ENCODE measurements at places on chromosomes 6 and 20.
A peak's percentile ranks its signal among the peaks of the same experiment; 100 is the strongest.

GRCh38 chr20:16922834-16923233, 174.7 kb downstream of the OTOR start:
- DNase-seq: no peak

GRCh38 chr20:362271-363254, 15.7 kb downstream of the NRSN2 start:
- peak; percentile 98 for DNase-seq

GRCh38 chr6:140599916-140600315, 1225.5 kb upstream of the CITED2 start:
- no peak for DNase-seq

DNA sequence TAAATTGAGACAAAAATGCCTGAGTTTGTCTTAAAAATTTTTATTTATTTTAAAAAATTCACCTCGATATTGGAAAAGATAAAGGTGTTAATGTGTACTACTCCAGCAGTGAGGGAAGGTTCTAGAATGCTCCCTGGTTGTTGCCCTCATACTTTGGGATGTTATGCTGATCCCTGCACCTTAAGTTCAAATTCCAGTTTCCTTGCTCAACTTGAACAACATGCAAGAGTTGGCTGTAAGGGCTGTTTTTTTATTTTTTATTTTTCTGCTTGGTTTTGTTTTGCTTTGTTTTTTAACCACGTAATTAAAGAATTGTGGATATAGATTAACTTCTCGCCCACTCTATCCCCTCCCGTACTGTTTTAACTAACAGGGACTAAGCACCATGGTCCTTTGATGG, 158.7 kb upstream of the CITED2 start:
- no peak for DNase-seq

DNA sequence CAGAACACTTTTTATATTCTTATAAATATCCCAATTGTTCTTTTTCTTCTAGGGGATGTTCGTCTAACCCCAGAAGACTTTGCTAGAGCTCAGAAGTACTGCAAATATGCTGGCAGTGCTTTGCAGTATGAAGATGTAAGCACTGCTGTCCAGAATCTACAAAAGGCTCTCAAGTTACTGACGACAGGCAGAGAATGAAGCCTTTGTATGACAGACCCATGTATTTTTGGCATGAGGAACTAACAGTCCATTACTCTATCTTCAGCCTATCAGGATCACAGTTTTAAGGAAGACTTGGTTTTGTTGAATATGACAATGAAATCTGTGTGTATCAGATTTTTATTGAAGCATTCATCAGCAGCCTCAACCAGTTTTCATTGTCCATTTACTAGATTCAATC, 71.4 kb downstream of the VTA1 start:
- no peak for DNase-seq

- DNase-seq: no peak
Measured at GRCh38 chr6:15065261-15065989, 180.4 kb upstream of the JARID2 start.

DNA sequence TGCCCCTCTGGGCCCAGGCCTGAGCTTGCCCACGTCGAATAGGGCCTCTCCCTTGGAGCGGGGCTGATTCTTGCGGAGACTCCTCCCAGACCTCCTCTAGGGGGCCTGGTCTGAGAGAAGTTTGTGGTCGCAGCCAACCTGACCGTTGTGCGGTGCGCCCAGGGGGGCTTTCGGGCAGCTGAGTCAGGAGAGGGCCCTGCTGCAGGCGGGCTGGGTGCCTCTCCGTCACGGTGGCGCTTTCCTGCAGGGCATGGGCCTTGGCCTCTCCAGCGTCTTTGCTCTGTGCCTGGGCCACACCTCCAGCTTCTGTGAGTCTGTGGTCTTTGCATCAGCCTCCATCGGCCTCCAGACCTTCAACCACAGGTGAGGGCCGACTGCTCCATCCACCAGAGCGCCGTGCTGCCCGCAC, 12.9 kb downstream of the SLC17A9 start:
- no peak for DNase-seq
